ENCODE measurements at places on chromosomes 16 and 17.

- no peak for DNase-seq
Measured at GRCh38 chr17:67128700-67129099, 84.3 kb downstream of the CACNG1 start.

DNA sequence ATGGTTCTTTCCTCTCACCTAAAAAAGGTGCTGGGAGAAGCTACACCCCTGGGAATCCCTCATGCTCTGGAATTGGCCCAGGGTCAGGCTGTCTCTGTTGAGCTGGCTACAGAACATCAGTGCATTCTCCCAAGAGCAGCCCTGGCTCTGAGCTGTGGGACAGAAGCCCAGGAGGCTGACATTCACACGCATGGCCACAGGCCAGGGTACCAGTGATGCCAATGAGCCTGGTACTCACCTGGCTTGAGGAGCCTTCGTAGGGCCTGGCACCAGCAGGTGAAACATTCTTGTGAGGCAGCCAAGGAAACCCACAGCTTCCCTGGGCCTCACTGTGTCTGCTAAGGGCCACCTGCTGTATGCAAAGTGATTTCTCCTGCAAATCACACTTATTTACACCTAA is 121.7 kb upstream of the CCL2 start:
- DNase-seq, result no peak

DNA sequence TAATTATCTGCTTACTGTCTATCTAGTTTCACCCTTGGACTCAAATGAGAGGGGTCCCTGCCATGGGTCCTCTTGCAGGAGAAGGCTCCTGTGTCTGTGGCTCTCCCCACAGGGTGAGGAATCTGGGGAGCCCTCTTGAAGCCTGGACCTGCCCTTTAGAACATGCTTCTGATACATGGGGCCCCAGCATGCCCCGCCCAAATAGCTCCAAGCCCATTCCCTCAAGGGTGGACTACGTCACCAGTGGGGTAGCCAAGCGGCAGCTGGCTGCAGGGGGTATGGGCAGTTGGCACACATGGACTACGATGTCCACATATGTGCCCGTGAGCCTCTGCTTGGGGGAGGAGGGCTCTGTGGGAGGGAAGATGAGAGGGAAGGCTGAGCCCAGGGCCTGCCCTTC is 39.3 kb downstream of the ARHGAP27 start:
- DNase-seq, result no peak

GRCh38 chr16:49464877-49465504 is 91.4 kb downstream of the C16orf78 start:
- peak; percentile 36 for DNase-seq

GRCh38 chr17:81515530-81516041 is 3.0 kb upstream of the ACTG1 start:
- DNase-seq, result peak; percentile 59

- DNase-seq, result peak; percentile 50
Measured at GRCh38 chr17:49390548-49391324, 23.9 kb downstream of the PHB1 start.

DNA sequence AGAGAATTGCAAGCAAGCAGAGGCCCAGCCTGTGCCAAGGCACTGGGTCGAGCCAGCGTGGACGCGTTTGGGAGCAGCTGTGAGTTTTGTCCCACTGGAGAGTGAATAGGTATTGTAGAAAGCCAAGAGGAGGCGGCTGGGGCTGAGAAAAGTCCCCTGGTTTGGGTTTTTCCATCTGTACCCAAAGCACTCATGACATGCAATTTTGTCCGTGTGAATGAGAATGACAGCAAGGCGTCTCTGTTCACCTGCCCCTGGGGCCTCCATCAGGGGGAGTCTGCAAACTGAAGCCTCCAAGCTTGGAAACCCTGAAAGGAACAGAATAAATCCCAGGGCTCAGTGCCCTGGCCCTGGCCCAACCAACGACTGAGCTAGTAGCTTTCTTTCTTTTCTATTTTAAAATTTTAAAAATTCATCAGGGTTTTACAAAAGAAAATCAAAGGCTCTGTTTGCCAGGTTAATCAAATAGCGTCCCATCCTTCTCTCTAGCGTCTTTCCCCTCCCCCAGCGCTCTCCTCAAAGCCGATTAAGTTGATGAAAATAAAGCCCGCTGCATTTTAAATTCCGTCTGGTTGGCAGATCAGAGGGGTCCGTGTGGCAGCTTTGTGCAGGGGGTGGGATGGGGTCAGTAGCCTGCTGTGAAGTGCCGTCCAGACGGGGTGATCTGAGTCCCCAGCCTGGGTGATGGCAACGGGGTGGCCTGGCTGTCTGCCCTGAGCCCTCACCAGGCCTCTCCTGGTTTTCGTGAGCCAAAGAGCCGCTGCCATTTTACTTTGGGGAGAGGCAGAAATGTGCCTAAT is 171.0 kb downstream of the KATNIP start:
- DNase-seq, result no peak

DNA sequence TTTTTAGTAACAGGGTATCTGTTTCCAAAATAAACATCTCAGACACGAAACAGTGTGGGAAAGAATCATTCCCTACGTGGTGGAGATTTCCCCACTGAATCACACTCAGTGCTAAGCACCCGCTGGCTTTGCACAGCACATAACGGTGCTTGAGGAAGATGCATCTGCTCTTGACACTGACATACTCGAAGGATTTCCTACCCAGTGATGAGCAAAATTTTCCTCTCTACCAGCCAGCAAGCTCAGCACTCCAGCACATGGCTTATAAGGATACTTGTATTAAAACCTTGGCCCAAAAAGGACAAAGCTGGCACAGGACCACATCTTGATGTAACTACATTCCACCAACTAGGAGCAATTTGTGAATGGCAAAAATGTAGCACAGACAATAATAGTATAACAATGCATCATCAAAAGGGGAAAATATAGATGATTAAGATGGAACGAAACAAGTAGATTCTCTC is 59.0 kb downstream of the ANKFY1 start:
- no peak for DNase-seq

DNA sequence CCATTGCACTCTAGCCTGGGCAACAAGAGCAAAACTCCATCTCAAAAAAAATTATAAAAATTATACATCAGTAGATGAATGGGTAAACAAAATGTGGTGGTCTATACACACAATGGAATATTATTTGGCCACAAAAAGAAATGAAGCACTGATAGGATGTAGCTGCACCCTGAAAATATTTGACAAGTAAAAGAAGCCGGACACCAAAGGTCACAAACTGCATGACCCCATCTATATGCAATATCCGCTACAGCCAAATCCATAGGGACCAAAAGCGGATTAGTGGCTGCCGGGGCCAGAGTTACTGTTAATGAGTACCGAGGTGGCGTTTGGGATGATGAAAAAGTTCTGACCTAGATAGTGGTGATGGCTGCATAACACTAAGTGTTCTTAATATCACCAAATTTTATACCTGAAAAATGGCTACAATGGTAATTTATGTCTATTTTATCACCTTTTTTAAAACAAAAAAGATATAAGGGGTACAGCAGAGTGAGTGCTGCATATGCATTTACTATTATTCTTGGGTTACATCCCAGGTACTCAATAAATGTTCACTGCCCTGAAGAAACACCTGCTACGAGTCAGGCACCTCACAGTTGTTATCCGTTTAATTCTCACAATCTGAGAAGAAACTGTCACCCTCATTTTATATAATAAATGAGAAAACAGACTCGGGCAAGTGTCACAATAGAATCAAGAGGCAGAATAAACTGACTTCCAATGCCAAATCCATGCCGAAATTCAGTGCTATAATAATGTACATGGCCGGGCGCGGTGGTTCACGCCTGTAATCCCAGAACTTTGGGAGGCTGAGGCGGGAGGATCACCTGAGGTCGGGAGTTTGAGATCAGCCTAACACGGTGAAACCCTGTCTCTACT is 807 bp upstream of the HBQ1 start:
- DNase-seq, result no peak

DNA sequence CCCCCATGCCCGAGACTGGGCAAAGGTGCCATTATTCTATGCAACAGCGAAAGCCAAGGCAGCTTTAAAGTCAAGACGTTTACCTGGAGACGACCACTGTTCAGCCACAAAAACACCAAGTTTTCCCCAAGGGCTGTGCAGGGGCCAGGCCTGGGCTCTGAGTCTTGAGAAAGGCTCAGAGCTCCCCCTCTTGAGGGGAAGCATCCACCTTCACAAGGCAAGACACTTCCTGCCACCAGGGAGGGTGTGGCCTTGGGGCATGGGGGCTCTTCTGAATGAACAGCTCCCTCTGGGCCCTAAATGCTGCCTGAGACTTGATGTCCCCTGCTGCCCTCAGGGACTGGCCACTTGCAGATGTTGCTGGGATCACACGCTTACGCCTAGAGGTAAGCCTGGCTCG is 26.5 kb downstream of the PDIA2 start:
- DNase-seq, result no peak

DNA sequence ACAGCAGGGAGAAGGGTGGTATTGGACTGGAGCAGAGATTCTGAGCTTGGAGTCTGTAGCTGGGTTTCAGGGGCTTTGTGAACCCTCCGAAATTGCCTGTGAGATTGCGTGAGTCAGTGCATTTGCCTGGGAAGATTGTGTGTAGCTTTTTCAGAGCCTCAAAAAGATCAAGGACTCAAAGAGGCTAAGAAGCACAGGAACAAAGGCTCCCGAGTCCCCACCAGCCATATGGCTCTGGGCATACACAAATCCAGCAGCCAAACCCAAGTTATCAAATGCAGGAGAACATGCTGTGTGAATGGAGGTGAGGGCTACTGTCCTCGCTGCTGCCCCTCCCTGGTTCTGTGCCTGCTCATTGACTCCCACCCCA is 3.0 kb downstream of the LRRC75A start:
- no peak for DNase-seq

DNA sequence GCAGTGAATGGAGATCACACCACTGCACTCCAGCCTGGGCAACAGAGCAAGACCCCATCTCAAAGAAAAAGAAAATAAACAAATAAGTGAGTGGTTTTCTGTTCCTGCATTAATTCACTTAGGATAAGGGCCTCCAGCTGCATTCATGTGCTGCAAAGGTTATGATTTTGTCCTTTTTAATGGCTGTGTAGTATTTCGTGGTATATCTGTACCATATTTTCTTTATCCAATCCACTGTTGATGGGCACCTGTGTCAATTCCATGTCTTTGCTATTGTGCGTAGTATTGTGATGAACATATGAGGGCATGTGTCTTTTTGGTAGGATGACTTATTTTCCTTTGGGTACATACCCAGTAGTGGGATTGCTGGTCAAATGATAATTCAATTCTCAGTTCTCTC is 33.9 kb downstream of the SLC5A11 start:
- DNase-seq, result no peak

GRCh38 chr17:7843257-7843535 is 9.2 kb downstream of the KDM6B start:
- peak; percentile 76 for DNase-seq

GRCh38 chr16:84606081-84606875 is 11.6 kb downstream of the COTL1 start:
- peak; percentile 71 for DNase-seq

DNA sequence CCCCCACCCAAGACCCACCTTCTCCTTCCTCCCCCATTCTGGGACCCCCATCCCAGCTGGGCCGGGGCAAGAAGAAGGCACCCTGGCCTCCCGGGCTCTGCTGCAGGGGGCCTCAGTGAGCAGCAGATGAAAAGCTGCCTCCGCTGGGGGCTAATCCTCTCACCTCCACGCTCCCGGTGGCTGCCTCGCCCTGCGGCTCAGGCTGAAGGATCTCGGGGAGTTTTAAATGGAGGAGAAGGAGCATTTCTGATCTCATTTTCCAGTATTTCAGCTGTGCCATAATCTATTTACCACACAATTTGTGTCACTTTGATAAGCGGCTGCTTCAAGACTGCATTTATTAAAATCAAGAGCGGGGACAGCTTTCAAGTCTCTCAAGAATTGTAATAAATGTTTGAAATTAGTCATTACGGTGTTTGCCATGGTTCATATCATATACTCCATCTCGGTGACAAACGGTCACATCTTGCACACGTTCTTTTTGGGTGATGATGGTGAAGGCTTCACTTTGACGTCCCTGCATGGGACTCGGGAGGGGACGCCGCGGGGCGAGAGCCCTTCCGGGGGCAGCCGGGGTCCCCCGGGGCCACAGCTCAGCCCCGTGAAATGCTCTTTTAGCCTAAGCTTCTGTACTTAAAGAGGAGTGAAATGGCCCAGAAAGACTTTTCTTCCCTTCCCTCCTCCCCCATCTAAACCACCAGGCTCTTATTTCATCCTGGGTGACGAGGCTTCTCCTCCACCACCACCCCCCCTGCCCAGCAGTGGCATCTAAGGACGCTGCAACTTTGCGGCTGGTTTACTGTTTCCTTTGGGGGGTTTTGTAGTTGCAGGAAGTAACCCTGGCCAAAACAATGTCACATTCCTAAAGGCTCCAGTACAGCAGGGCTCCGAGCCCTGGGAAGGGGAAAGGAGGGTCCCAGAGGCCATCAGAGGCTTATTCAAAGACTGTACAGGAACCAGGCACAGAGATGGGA is 313.1 kb upstream of the TNRC6C start:
- no peak for DNase-seq

DNA sequence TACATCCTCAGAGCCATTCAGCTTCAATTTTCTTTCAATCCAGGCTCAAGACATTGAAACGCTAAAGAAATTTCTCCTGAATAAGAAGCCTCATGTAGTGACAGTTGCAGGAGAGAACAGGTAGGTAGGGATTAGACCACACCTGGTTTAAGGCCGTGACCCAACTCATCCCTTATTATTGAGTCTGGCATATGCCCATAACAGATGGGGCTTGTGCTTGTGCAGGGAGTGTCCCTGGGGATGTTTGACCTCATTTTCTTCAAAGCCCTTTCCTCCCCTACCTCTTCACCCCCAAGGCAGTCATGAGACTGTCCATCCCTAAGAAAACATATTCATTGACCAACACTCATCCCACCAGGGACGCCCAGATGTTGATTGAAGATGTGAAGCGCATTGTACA is 24.3 kb downstream of the SUPT6H start:
- no peak for DNase-seq

DNA sequence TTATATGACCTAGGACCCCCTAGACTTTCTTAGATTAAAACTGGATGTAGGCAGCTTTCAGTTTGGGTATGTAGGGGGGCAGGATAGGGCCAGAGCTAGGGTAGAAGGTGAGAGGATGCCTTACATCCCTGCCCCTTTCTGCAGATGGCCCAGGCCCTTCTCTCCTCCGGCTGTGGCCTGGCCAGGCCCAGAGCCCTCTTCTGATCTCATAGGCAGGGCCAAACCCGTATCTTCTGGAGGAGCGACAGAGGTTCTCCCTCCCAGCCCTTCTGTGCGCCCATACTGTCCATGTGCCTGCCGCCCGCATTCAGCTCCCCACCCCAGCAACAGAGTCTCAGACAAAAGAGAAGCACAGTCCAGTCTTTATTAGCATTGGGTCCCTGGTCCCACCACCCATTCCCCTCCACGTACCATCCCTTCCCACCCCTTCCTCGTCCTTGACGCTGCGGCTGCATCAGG is 2.0 kb upstream of the TSPOAP1 start:
- no peak for DNase-seq

DNA sequence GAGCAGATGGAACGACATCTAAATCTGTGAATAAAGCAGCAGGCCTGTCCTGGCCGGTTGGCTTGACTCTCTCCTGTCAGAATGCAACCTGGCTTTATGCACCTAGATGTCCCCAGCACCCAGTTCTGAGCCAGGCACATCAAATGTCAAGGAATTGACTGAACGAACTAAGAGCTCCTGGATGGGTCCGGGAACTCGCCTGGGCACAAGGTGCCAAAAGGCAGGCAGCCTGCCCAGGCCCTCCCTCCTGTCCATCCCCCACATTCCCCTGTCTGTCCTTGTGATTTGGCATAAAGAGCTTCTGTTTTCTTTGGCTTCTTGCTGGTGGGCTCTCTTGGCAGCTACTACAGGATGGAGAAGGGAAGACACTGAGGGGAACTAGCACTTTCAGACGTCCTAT is 4.1 kb upstream of the RSAD1 start:
- no peak for DNase-seq
